ENCODE measurements at places on chromosomes 1 and 21.
A peak's percentile ranks its signal among the peaks of the same experiment; 100 is the strongest.

- DNase-seq, result no peak
These were observed 114.7 kb downstream of the PCNX2 start for GRCh38 chr1:233180641-233181364.

GRCh38 chr21:32611471-32611997 lies 643 bp downstream of the CFAP298 start:
- peak; percentile 57 for DNase-seq

DNA sequence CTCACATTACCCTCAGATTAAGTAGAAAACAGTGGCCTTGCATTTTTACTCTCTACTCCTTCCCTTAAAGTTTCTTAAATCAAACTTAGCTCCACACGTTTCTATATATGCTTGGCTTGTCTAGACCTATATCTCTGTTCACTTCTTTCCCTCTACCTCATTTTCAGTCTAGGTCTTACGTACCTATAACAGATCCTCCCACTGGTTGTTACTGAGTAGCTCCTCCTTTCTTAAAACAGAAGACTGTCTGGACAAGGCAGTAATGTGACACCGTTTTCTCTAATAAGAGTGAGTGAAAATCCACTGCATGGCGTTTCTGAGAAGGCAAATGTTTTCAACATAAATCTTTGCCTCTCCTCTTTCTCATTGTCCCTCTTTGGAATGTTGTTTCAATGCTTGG lies 211.7 kb upstream of the POGK start:
- DNase-seq, result peak; percentile 1

GRCh38 chr21:39529026-39529425 lies 77.3 kb downstream of the SH3BGR start:
- no peak for DNase-seq

DNA sequence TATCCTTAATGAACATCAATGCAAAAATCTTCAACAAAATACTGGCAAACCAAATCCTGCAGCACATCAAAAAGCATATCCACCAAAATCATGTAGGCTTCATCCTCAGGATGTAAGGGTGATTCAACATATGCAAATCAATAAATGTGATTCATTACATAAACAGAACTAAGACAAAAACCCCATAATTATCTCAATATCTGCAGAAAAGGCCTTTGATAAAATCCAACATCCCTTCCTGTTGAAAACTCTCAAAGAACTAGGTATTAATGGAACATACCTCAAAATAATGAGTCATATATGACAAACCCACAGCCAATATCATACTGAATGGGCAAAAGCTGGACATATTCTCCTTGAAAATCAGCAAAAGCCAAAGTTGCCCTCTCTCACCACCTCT lies 54.6 kb upstream of the DEPDC1 start:
- no peak for DNase-seq

GRCh38 chr21:36542312-36543101 lies 62.6 kb upstream of the CLDN14 start:
- DNase-seq, result peak; percentile 90

- DNase-seq, result no peak
These were observed 49.0 kb downstream of the LTN1 start for GRCh38 chr21:28943631-28944030.

GRCh38 chr1:19448491-19449439 lies 36.6 kb downstream of the CAPZB start:
- DNase-seq, result no peak

DNA sequence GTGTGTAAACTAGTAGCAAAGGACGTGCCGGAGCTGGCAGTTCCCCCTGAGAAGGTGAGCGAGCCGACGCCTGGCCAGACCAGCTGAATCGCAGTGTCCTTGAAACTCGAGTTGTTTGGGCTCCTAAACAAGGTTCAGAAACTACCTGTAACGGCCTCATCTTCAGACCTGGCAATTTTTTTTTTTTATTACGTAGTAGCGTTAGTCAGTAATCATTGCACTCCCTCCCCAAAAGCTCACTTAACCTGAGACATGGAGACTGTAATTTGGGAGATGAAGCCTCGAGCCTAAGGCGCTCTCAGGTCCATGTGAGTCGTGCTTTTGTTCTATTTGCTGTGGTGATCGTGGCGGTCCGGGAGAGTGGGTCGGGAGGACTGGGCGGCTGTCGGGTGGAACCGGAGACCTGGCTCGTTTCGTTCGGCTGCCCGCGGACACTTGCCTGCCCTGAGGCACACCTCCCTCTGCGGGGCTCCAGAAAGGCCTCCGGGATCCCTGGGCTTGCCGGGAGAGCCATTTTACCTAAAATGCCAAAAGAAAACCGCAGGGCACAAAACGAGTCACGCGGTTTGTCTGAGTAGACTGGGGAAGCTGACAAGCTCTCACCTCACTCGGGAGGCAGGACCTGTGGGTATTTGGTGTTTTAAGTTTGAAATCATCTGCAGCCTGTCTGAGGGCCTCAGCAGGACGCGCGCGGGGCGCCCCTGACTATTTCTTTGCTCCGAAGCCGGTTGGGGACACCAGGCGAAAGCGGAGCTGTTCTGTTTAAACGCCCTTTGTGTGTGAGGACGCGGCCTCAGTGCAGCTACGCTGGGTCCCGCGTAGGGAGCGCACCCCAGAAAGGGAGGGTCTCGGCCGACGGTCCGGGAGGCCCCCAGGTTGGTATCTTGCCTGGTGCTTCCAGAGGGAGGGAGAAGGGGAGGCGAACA lies 722 bp downstream of the LHX8 start:
- DNase-seq, result peak; percentile 65

DNA sequence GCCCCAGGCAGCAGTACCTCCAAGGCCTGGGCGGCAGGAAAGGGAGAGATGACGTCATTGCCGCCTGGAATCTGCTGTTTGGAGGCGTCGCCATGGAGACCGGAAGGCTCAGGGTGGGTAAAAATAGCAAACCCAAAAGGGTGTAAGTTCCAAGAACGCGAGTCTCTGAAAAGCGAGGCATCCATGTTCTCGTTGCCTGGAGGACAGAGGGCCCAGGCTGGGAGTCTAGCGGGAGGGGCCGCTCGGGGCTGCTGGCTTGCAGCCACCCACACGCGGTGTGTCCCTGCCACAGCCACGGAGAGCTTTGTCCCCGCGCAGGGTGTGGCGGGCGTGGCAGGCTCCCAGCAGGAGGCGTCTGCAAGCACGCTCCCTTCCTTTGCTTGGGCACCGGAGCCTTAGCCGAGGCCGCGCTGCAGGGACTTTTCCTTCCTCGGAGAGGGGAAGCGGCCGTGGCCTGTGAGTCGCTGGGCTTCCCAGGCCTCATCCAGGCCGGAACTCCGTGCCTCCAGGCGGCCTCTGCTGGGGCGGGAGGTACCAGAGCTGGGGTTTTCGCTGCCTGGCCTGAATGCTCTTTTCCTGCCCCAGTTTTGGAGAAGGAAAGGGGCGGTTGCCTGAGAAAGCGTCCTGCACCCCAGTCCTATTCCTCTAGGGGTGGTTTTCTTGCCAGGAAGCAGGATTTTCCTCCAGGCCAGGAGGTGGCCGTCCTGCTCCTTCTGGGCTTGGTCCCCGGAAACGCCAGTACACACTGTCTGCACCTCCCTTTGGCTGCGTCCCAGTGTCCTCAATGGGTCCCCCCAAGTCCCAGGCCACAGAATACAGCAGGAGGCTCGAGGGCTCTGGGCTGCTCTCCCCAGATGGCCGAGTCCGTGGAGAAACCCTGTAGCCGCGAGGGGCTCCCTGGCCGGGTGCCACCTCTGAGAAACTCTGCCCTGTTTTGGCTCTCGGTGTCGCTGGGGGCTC lies 15.3 kb upstream of the SKI start:
- peak; percentile 97 for DNase-seq

GRCh38 chr1:69511426-69512192 lies 56.1 kb upstream of the LRRC7 start:
- no peak for DNase-seq

- DNase-seq, result no peak
These were observed 93.8 kb upstream of the PRDX6 start for GRCh38 chr1:173383351-173383750.

DNA sequence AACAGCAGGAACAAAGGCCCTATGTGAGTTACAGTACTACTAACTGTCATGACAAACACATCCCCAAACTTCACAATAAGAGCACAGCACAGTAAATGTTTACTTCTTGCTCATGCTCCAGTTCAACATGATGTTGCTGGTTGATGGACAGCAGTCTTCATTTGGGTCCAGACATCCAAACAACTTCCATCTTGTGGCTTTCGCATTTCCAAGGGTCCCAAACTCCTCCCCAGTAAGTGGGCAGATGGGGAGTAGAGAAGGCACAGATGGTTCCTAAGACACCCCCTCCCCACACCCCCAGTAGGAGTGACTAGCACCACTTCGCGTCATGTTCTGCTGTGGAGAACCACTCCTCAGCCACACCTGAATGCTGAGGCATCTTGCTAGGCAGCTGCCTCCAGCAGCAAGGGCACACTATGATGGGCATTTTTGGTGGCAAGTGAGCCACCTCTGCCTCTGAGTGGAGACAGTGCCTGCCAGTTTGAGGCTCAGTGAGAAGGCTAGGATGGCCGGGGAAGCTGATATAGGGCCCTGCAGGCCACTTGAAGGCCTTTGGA lies 32.7 kb upstream of the CD2 start:
- DNase-seq, result no peak

DNA sequence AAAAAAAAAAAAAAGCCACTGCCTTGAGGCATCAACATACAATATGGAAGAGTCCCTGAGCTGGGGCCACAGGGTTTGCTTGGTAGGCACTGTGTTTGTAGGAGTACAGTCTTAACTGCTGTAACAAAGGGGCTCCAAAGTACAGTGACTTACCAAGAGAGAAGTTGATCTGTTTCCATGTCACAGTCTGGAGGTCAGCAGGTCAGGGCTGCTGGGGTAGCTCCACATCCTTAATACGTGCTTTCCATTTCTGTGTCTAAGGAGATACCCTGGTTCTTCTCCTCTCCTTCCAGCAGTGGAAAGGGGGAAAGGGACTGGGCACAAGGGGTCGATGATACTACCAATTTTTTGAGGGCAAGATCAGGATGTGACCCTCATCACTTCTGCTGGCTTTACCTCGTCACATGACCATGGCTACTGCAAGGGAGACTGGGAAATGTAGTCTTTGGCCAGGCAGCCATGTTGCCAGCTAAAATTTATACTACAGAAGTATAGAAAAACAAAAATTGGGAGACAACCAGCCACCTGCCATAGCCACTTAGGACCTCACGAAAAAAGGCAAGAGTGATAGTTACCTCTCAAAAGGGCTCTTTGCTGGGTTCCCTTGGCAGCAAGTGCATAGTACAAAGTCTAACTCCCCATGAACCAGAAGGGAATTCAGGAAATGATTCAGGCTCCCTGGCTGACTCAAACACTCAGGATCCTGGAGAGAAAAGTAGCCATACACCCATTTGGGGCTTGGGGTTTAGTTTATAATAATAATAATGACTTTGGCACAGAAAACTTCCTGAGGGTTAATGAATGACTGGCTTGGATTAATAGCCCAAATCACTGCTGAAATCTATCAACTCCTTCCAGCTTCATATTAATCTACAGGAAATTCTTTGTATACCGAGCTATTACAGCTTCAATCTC lies 52.7 kb upstream of the ATP5PO start:
- no peak for DNase-seq

DNA sequence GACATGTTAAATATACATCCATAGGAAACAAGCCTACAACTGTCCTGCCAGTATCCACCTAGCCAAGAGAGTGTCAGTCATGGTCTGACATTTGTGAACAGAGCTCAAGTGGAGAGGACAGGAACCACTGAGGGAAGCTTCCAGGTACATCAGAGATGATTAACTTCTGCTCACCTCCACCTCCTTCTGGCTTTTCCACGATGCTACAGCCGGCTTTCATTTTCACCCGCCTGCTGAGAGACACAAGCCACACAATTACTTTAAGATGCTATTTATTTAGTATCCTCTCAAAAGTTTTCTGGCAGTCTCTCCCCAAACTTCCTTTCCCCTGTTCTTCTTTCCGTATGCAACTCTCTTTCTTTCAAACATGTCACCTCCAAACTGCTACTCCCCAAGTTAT lies 2.1 kb downstream of the ETV3 start:
- peak; percentile 43 for DNase-seq

DNA sequence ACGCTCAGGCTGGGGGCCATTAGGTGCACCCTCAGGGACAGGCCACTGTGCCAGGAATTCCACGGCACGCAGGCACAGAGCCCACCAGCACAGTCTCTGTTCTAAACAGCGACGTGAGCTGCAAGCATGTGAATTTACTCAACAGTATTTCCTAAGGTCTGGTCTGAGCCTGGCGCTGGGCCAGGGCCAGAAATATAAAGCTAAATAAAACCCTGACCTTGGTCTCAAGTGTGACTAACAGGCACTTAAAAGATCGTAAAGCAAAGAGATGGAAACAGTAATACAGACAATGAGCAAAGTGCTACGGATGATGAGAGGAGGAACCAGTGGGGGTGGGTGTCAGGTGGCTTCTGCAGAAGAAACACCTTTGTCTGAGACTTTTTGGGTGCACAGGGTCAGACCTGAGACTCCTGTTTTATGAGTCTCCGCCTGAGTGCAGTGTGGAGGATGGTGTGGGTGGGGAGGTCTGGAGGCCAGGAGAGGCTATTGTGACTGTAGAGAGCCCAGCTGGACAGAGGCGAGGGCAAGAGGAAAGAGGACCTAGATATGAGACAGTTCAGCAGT lies 53.4 kb upstream of the EDN2 start:
- DNase-seq, result no peak

- no peak for DNase-seq
These were observed 4.0 kb upstream of the CAP1 start for GRCh38 chr1:40036574-40036973.

GRCh38 chr1:26550946-26551345 lies 21.4 kb downstream of the RPS6KA1 start:
- DNase-seq, result no peak

DNA sequence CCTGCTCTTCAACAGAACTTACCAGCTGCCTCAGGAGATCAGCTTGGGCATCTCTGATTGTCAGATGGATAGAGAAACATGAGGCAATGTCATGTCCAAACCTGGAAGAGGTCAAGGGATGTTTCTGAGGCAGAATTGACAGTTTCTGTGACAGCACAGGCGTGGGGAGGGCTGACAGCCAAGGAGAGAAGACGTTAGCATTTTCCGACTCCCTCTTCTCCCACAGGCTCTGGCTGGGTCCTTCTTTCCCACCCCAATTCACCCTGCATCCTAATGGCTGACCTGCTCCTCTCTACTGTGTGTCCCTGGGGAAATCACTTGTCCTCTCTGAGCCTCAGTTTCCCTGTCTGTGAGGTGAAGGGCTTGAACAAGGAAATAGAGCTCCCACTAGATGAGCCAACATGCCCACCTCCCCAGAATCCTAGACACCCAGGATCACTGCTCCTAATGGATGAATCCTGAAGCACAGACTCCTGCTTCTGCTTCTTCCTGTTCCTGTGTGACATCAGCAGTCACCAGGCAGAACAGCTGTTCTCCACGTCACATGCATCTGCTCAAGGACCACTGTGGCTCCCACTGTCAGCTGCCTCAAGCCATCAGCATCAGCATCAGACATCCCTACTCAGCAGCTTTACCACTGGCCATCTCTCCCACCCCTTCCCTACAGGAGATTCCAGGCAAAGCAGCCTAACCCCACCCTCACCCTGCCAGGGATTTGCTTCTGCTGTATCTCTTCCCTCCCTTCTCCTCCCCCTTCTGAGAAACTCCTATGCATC lies 408.0 kb downstream of the MATN1 start:
- DNase-seq, result peak; percentile 18

GRCh38 chr1:188225975-188226374 lies 1397.2 kb downstream of the PLA2G4A start:
- no peak for DNase-seq

GRCh38 chr1:241632987-241633386 lies 7.2 kb downstream of the CHML start:
- DNase-seq, result no peak

GRCh38 chr1:3609769-3610526 lies 1.4 kb downstream of the MEGF6 start:
- peak; percentile 81 for DNase-seq

Measured in H7 (cell line).